ENCODE measurements at places on chromosomes 4 and X. TPM values are rescaled to one million over a fixed set of nuclear protein-coding genes. Genes with fewer than 3 reads are reported as not detected.

The DCLK2 gene
- total RNA-seq: 0.96 TPM

The VEGFC gene
- total RNA-seq: 12.0 TPM

The CITED1 gene
- not detected for total RNA-seq

The ANKRD37 gene
- 10.7 TPM for total RNA-seq

The AVPR2 gene
- total RNA-seq: not detected

The IL1RAPL2 gene
- under 0.01 TPM for total RNA-seq

The CNKSR2 gene
- 0.43 TPM for total RNA-seq

The TASL gene
- total RNA-seq: not detected

The SEC24D gene
- 11.1 TPM for total RNA-seq

The SOX3 gene
- total RNA-seq: not detected

The PRSS12 gene
- total RNA-seq: 11.8 TPM

The FAM47C gene
- not detected for total RNA-seq

The FAM184B gene
- not detected for total RNA-seq

The TLR7 gene
- total RNA-seq: not detected

The ATOH1 gene
- not detected for total RNA-seq

The LNX1 gene
- 1.7 TPM for total RNA-seq

Data from tracheal epithelial cell (primary cell).